ENCODE measurements at places on chromosomes 11 and 22.
A peak's percentile ranks its signal among the peaks of the same experiment; 100 is the strongest.

DNA sequence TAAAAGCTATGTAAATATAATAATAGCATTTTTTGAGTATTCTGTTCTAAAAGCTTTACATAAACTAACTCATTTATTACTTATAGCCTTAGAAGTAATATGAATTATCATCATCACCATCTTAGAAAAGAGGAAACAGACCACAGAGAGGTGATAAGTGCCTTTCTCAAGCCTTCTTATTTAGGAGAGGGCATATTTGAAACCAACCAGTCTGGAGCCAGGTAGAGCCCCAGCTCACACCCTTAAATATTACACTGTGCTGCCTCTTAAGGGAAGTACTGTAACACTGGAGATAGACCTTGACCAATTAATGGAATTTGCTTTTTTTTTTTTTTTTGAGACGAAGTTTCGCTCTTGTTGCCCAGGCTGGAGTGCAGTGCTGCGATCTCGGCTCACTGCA is 2.3 kb downstream of the BCO2 start:
- no peak for DNase-seq

DNA sequence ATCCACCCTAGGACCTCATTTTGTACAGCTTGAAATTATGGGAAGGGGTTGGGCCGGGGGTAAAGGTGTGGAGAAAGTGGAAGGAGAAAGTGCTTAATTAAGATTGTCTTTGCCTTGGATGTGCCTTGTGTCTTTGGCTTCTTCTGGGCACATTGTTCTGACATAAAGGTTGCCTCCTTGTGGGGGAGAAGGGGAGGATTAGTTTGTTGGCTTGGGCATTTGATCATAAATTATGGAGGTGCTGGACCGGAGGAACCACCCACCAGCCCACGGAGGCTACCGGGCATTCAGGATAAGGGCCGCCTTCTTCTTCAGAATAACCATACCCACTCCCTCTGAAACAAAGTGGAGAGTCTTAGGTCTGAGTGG is 1.3 kb downstream of the PAFAH1B2 start:
- peak; percentile 38 for DNase-seq

DNA sequence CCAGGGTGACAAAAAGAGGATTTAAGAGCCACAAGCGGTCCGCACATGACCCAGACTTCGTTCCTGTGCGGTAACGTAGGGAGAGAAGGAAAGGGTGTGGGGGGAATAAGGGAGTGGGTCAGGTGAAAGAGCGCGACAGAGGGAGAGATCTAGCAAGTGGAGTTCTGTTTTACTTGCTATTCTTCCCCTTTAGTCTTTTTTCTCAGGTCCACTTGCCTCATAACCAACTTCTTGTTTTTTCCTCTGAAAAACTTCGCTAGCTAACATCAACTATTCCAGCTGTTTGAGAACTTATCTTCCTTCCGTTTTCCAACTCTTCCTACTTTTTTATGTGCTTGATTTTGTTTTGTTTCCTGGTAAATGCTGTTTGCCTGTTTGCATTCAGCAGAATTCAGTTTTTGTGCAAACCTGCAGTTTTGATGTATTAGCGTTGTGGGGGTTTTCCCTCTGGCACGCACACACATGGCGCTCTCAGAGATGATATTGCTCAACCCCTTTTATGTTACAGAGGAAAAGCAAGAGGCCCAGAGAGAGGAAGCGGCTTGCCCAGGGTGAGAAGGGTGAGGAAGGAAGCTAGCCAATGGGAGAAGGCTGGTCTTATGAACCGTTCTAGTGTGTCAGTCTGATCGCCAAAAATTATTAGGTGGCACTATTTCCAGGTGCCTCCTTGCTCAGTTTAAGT is 592 bp upstream of the CTSC start:
- DNase-seq = peak; percentile 67

- DNase-seq = no peak
Observed at GRCh38 chr11:30345644-30346043, 22.7 kb downstream of the ARL14EP start.

DNA sequence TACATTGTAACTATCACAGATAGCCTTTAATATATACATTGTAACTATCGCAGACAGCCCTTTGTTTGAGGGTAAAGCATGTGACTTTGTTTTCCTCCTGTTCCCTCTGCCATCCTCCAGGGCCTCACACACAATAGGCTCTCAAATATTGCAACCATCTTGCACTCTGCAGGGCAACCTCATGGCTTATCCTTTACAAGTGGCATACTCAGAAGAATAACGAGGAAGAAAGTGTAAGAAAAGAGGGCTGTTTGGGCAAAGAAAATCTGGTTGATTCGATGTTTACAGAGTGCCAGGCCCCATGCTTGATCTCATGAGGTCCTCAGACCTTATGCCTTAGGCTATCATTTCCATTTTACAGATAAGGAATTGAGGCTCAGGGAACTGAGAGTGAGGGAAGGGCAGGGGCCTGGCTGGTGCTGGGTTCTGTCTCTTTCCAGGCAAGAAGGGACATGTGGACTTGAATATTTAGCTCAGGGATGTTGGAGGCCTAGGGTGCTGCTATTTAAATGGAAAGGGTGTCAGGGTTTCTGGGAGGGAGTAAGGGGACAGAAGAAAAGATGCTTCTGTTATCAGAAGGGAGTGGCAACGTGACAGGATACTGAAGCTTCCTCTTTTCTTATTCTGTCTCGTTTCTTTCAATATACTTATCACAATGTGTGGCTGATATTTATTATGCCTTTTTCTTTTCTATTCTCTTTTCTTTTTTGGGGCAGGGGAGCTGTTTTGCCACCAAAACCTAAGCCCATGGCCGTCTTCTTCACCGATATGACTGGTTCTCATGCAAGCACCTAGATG is 1.1 kb upstream of the SAMM50 start:
- no peak for DNase-seq

DNA sequence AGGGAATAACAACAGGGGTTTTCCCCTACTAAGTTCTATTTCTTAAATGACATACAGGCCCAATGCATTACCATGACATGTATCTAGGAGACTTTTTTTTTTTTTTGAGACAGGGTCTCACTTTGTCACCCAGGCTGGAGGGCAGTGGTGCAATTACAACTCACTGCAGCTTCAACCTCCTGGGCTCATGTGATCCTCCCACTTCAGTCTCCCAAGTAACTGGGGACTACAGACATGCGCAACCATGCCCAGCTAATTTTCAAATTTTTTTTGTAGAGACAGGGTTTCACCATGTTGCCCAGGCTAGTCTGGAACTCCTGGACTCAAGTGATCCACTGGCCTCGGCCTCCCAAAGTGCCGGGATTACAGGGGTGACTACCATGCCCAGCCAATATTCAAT is 7.5 kb downstream of the CPSF7 start:
- DNase-seq = no peak

GRCh38 chr11:82043316-82043715 is 690.3 kb downstream of the FAM181B start:
- peak; percentile 10 for DNase-seq

GRCh38 chr11:6474806-6475500 is 1.2 kb upstream of the TRIM3 start:
- DNase-seq = no peak

GRCh38 chr11:8242118-8242475 is 21.6 kb downstream of the LMO1 start:
- DNase-seq = no peak

GRCh38 chr11:112514011-112514740 is 253.5 kb upstream of the PLET1 start:
- no peak for DNase-seq

DNA sequence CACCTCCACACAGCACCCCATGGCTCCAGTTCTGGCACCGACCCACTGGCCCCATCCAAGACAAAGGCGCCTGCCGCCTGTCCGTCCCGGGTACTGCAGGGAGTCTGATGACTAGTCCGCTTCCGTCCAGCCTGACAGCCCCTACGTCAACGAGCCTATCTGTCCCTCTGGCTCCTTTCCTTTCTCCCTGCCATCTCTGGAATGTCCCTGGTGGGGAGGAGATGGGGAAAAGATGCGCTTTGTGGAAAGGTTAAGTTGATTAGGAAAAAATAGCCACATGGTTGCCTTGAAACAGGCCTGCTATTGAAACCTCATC is 10.4 kb downstream of the PDGFB start:
- DNase-seq = peak; percentile 51

- peak; percentile 88 for DNase-seq
Observed at GRCh38 chr11:15816260-15816871, 540.0 kb downstream of the SOX6 start.

DNA sequence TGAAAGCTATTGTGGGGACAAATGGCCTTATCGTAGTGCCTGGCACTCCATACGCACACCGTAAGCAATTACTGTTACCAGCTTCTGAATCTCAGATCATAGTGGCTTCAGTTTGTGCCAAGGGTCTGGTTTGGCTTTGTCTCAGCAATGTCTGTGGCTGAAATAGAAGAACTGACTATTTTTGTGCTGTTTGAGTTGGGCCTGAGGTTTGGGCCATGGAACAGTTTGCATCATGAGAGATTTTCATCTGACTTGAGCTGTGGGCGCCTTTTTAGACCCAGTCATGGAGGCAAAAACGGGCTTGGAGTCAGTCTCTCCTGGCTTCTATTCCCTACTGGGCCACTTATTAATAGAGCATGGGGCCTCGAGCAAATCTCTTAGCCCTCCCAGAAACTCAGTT is 121.1 kb upstream of the CRYBB3 start:
- DNase-seq = peak; percentile 42

GRCh38 chr22:50245214-50246072 is 620 bp upstream of the TUBGCP6 start:
- DNase-seq = no peak

DNA sequence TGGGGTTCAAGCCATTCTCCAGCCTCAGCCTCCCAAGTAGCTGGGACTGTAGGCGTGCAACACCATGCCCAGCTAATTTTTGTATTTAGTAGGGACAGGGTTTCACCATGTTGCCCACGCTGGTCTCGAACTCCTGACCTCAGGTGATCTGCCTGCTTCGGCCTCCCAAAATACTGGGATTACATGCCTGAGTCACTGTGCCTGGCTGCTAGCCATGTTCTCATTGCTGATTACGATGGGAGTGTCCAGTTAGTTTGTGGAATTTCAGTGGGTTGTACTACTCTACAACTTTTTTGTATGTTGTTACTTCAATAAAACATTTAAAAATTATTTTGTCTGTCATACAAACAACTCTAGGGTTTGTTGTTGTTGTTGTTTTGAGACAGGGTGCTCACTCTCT is 4.8 kb upstream of the VPS11 start:
- DNase-seq = peak; percentile 47

DNA sequence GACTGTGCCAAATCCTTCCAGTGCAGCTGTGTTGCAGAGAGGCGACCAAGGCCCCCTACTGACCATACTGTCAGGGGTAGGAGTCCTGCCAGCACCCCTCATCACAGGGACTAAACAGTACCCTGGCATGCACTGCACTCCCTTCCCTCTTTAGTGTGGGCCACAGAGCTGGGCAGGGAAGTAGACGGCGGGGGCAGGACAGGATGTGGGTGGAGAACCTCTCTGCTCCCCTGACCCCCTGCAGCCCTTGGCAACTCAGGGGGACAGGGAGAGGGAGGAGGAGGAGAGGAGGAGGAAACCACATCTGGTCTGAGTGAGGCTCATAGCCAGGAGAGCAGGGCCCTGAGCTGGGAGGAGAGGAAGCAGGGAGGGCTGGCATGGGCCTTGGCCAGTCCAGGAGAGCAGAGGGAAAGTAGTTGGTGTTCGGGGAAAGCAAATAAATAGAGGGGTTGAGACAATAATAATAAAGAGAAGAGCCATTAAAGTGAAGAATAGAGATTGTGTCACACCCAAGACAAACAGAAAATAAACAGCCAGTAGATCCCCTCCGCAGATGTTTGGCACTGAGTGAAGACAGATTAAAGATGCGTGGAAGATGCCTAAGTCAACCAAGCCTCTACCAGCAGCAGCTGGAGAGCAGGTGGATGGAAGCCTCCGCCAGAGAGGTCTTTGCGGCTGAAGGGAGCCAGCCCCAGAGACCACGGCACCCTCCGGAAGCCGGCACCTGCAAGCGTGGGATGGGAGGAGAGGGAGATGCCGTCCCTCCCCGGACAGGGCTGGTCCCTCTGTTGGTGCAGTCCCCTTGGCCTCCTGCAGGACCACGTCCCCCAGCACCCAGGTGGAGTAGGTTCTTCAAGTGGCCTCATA is 61.5 kb downstream of the RPUSD4 start:
- DNase-seq = no peak

GRCh38 chr11:103315248-103315647 is 206.0 kb downstream of the DYNC2H1 start:
- DNase-seq = no peak

GRCh38 chr11:3232956-3233355 is 739 bp upstream of the MRGPRE start:
- no peak for DNase-seq

DNA sequence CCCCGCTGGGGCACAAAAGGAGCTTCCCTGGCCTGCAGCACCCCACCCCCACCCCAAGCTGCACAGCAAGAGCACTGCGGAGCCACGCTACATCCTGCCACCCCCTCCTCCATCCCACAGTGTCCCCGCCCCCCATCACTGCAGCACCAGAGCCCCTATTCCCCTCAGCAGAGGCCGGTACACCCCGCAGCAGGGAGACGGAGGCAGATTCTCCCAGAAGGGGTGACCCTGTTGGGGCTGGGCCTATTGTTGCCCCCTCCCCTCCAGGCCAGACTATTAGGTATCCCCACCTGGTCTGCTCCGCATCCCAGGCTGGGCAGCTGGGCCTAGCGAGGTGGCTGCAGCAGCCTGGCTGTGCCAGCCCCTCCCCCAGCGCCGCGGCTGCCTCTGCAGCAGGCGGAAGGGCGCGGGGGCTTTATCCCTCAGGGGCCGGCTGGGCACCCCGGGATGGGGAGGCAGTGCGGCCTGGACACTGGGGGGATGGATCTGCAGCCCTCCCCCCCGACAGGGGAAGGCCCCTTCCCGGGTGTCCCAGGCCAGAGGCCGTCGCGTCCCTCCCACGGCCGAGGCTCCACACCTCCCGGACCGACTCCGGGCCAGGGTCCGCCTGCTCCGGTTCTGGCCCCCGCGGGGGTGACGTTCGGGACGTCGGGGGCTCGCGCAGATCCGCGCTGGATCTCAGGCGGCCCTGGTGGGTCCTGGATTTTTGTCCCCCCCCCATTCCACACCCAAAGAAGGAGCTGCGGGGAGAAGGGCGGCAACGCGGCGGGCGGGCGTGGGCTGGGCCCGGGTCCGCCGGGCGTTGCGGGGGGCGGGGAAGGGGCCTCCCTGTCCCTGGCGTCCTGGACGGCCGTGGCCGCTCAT is 943 bp downstream of the DUSP8 start:
- DNase-seq = no peak

DNA sequence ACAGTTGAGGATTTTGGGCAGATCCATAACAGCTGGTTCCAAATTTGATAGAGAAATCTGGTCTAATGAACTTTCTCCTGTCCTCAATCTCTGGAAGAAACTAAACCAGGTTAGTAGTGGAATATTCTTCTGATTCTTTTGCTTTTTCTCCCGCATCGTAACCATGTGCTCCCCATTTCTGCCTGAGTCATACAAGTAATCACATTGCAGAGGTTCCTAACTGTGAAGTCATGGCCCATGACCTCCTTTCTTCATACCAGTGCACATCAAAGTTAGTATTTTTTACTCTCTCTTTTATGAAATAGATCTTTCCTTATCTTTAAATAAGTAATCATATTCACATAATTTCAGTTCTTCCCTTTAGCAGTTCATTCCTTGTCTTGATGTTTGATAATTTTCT is 249.0 kb downstream of the DYNC2H1 start:
- peak; percentile 70 for DNase-seq

GRCh38 chr11:82045748-82046457 is 687.8 kb downstream of the FAM181B start:
- no peak for DNase-seq

All from astrocyte (in vitro differentiated cells and primary cell).